ENCODE measurements at places on chromosomes 3 and 15. TPM values are rescaled to one million over a fixed set of nuclear protein-coding genes. Genes with fewer than 3 reads are reported as not detected.

The TMEM89 gene
- not detected for total RNA-seq

The TTLL13 gene
- not detected for total RNA-seq

The LAMB2 gene
- 171 TPM for total RNA-seq

The CCR5 gene
- not detected for total RNA-seq

The MNS1 gene
- 8.4 TPM for total RNA-seq

The SH2D7 gene
- not detected for total RNA-seq

The AMIGO3 gene
- total RNA-seq = 4.0 TPM

The OR5K2 gene
- total RNA-seq = not detected

The STAC gene
- total RNA-seq = 29.1 TPM

The SGO1 gene
- total RNA-seq = 22.5 TPM

The PLA2G4E gene
- total RNA-seq = not detected

The GHRL gene
- total RNA-seq = 0.21 TPM

The IRAK2 gene
- total RNA-seq = 4.7 TPM

The CFAP100 gene
- total RNA-seq = not detected

The SKOR1 gene
- not detected for total RNA-seq

The BTLA gene
- total RNA-seq = not detected

The LEKR1 gene
- total RNA-seq = 0.16 TPM

The TMEM158 gene
- 11.4 TPM for total RNA-seq

The SLC24A5 gene
- total RNA-seq = not detected

The IFT122 gene
- 13.3 TPM for total RNA-seq

The IL17RB gene
- not detected for total RNA-seq

The AADACL2 gene
- total RNA-seq = not detected

The PRTG gene
- 2.8 TPM for total RNA-seq

The NR1I2 gene
- 0.08 TPM for total RNA-seq
